ENCODE measurements at places on chromosomes 2 and 18.

DNA sequence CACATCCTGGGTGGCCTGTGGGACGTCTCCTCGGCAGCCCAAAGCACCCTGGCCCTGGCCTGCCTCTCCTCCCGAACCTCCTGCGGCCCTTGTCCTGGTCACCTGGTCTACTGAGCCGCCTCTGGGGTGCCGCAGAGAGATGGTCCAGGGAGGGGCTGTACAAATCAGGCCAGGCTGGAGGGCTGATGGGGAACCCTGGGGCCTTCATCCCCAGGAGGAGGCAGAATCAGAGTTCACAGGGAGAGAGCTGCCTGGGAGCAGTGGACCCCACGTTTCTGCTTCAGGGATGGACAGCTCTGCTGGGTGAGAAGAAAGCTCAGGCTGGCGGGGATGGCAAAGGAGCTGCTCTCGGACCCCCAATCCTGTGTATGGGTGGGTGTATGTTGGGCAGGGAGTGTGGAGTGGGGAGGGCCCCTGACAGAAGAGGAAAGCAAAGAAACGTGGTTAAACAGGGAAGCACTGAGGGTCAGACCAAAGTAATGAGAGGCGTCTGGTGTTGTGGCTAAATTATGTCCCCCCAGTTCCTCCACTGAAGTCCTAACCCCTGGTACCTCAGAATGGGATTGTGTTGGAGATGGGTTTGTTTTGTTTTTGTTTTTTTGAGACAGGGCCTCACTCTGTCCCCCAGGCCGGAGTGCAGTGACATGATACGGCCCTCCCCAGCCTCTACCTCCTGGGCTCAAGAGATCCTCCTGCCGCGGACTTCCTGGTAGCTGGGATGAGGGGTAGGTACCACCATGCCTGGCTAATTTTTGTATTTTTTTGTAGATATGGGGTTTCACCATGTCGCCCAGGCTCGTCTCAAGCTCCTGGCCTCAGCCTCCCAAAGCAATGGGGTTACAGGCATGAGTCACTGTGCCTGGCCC is 73.4 kb upstream of the SMAD7 start:
- DNase-seq = no peak

DNA sequence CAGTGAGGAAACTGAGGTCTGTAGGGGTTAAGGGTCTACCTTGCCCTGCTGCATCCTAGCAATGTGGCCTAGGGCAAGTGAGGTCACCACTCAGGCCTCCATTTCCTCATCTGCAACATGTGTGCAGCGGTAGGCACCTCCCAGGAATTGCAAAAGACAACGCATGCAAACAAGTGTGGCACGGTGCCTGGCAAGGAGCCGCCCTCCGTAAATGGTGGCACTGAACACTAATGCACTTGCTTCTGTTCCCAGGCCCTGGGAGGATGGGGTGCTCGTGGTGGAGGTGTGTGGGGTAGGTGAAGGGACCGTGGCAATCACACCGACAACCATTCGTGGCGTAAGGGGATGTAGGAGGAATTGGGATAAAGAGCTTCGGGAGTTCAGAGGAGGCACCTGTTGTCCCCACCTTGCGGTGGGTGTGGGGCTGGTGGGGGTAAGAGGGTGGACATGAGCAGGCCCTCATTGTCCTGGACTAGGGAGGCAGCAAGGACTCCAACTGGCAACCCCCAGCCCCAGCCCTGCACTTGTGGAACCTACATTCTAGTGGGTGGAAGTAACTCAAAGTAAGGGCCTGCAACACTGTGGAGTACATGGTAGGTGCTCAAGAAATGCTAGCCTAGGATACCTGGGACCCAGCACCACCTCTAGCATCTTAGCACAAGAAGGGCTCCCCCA is 26.0 kb downstream of the ATOH8 start:
- DNase-seq = no peak

DNA sequence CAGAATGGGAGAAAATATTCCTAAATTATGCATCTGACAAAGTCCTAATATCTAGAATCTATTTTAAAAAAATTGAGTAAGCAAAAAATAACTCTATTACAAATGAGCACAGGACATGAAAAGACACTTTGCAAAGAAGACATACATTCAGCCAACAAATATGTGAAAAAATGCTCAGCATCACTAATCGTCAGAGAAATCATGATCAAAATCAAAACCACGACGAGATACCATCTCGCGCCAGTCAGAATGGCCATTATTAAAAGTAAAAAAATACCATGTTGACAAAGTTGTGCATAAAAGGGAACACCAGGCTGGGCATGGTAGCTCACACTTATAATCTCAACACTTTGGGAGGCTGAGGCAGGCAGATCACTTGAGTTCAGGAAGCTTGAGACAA is 63.5 kb downstream of the EVA1A start:
- no peak for DNase-seq

- no peak for DNase-seq
These were observed 95.5 kb downstream of the C2orf74 start for GRCh38 chr2:61257446-61257845.

DNA sequence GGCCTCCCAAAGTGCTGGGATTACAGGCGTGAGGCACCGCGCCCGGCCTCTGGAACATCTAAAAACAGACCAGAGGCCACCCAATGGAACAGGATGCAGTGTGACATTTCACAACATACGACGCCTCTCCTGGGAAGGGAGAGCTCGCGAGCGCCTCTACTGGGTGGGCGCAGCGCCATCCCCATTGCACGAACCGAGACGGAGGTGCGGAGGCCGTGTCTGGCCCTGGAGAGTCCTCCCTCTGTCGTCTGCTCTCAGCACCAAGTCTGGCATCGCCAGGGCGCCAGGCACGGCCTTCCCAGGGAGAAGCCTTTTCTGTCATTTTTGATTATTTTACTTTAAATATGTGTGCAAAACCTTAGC is 9.4 kb upstream of the GBX2 start:
- no peak for DNase-seq

- DNase-seq = no peak
These were observed 9.6 kb downstream of the IMMT start for GRCh38 chr2:86185517-86186212.

DNA sequence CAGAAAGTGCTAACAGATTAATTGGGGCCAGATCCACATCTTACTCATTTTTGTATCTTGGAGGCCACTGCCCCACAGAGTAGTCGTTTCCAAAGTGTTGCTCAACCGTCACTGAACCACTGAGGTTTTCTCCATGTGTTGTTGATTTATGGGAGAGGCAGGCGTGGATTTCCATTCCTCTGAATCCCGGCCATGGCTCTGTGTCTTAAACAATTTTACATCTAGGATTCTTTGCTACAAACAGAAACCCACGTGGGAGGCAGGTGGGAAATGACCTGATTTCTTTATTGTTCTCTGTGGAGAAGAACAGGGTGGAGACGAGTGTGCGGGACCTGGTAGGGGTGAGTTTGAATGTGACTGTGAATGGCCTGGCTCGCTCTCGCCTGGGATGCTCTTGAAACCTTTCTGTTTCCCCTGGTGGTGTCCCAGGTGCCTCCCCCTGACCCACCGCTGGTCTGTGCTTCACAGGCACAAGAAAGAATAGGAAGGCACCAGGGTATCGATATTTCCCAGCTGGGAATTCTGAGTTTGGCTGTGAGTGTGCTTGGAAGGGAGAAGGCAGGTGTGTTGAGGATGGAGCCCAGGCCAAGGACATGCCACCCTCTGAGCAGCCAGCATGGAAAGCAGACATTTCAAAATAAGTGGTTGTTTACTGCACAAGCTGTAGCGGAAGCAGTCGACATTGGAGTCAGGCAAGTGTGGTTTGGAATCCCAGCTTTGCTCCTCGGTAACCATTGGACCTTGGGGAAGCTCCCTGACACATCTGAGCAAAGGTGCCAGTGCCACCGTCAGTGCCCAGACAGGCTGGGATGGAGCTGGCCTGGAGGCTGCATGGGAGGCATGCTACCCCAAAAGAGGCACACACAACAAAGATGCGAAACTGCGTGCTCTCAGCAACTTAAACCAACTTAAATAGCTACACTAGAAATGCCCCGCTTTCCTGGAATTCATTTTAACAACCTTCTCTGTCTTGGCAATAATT is 50.0 kb downstream of the LPIN1 start:
- DNase-seq = no peak

GRCh38 chr2:235614900-235615712 is 121.3 kb downstream of the AGAP1 start:
- DNase-seq = no peak

DNA sequence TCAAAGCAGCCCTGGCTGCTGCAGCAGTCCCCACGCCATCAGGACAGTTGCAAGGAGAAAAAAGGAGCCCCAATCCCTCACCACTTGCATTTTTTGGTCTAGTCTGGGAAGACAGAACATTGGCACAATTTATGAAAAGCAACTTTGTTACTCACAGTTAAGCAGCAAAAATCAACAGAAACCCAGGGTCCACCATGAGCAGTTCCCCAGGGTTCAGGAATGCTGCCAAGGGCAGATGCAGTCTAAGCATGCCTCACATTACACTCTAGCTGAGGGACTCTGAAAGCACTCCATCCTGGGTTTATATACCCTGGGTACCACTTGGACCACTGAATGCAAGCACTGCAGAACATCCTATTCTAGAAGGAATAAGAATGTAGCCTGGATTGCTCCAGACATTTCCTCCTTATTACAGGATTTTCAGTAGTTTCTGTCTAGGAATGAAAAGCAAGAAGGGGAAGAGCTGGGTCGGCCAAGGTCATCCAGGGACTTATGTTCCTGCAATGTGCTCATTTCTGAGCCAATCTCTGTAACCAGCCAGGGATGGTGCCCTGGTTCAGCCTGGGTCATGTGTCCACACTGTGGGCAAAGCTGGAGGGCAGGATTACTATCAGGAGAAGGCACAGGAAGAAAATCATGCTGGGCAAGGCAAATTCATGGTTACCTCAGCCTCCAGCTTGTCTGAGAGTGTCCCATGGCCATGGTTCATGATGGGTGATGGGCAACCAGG is 19.5 kb upstream of the TMEM163 start:
- DNase-seq = no peak

GRCh38 chr2:145043399-145043834 is 523.5 kb upstream of the ZEB2 start:
- DNase-seq = no peak

- DNase-seq = no peak
These were observed 72.4 kb upstream of the CCDC150 start for GRCh38 chr2:196566961-196567666.

DNA sequence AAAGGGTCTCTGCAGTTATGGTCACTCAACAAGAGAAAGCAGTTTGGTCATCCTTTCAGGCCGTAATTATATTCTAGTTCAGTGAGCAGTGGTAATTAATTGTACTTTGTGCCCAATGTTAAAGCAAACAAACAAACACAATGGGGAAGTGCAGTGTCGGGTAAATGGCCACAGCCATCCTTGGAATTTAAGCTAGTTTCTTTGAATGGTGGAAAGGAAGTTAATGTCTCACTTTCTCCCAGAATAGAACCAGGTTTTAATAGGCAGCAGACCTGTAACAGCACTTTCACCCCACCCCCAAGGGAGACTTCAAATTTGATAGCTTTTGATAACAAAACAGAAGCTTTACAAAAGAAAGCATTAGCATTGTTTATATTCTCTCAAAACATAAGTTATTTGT is 20.0 kb upstream of the ITGAV start:
- DNase-seq = no peak

DNA sequence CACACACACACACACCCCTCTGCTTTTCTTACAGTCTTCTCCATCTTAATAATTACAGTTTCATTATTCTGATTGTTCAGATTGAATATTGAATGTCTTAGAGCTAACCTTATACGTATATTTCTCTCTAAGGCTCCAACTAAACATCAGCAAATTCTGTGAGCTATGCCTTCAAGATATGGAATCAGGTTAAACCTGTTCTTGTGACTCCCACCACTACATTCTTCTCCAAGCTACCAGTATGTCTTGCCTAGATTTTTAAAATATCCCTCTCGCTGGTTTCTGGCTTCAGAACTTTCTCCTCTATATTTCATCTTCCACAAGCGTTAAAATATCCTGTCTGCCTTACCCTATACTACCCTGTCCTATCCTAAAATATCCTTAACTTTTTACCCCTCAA is 1346.4 kb upstream of the CDH2 start:
- no peak for DNase-seq

DNA sequence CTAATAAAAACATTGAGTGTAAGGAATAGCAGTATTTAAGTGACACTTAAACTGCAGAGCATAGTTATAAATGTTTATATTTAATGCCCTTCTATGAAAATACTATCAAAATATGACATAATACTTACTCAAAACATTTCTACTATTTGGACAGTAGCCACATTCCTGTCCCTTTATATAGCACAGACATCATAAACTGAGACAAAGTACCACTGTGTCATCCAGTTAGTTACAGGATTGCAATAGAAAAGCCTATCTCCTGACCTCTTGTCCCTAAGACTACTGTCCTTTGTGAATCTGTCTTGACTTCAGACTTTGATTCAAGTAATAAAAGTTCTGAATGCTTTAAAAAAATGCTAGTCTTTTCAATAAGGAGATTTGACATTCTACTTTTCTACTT is 1528.5 kb upstream of the NXPH2 start:
- DNase-seq = no peak

DNA sequence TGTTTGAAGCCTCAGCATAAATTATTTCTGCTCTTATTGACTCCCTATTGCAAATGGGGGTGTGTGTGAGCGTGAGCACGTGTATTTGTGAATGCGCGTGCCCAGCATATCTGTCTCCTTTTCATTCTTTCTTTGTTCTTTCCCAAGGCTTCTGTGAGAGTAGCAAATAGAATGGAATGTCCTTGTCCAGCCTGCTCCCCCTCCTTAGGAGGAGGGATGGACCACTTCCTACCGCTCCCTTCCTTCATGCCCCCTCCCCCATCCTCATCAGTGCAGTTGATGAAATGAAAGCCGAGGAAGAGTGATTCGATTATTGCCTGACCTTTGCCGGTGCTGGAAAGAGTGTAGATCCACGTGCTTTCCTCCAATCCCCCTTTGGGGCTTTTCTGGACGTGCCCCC is 102.0 kb downstream of the CPO start:
- DNase-seq = no peak

DNA sequence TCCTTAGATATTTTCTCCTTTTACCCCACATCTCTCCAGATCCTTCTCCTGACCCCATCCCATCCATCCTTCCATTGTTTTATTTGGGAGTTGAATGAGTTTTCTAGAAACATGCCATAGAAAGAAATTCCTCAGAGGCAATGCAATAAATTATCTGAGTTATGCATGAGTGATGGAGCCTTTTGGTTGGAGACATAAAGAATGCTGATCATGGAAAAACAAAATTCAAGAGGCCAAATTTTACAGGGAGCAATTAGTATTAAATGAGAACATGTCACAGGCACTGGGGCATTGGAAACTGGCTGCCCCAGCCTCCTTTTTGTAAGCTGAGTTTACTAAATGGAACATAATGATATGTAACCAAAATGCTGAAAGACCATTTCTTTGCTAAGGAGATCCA is 74.2 kb upstream of the LCLAT1 start:
- no peak for DNase-seq

DNA sequence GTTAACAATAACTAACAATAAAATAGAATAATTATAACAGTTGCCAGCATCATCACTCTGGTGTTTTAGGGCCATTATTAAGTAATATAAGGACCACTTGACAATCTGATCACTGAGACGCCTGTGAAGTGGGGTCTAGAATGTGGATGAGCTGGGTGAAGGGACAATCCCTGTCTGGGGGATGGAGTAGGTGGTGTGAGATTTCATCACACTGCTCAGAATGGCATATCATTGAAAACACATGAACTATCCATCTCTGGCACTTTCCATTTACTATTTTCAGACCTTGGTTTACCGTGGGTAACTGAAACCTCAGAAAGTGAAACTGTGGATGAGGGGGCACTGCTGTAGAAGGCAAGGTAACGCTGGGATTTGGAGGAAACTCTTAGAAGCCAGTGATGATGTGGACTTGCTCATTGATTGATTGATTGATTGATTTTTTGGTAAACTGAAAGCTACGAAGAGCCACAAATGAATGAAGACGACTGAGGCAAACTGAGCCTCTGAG is 204.4 kb upstream of the TWIST2 start:
- DNase-seq = no peak

All from Kasumi-1 (cell line).